HCEC 1CT (cell line): ENCODE measurements at places on chromosomes 5 and 9.

GRCh38 chr5:42720251-42720650 is 36.4 kb upstream of the CCDC152 start:
- DNase-seq: no peak

- peak; percentile 45 for DNase-seq
Observed at GRCh38 chr5:154446195-154447088, 645 bp downstream of the SAP30L start.

GRCh38 chr9:124390794-124391658 is 24.2 kb downstream of the PSMB7 start:
- DNase-seq: peak; percentile 78

DNA sequence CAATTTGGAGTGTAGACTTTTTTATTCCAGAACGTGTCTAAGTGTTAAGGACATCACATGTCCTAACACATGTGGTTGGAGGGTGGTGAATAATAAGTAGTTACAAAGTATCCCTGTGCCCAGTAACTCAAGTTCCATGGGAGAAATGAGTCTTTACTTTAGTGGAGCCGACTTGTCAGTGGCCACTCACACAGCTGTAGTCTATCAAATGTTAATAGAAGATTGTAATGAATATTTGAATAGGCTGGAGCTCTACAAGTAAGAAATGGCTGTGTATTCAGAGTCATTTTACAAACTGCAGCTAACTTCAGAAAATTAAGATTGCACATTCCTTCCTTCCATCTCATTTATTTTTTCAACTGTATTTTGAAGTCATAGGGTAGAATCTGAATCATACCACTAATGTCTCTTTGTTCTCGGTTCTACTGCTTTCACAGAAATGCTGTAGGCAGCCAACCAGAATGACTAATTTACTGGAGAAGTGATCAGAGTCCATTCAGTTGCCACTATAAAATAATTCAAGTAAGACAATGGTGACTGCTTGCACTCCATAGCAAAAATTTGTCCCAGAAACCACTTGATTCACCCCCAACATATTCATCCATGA is 394.8 kb downstream of the NR2F1-AS1 start:
- DNase-seq: peak; percentile 80

- no peak for DNase-seq
Observed at GRCh38 chr9:97395745-97396144, 16.2 kb upstream of the TDRD7 start.
